Occipital lobe (tissue), 3 donors: ENCODE measurements at places on chromosomes 5 and 9.
A peak's percentile ranks its signal among the peaks of the same experiment; 100 is the strongest.

- no peak for DNase-seq
Measured at GRCh38 chr9:127835991-127836516, 18.4 kb downstream of the ENG start.

- DNase-seq: no peak
Measured at GRCh38 chr5:98913911-98914310, 14.9 kb downstream of the CHD1 start.

DNA sequence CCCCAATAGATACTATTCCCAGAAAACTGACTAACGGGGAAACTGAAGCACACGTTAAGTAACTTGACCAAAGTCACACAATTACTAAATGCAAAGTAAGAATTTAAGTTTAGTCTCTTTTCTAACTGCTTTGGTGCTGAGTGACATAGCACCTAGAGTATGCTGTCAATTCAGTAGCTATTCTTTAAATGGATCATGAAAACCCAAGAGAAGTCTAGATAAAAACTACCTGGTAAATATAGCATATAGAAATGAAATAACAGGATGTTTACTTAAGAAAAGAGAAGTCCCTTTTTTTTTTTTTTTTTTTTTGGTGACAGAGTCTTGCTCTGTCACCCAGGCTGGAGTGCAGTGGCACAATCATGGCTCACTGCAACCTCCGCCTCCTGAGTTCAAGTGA lies 129.2 kb downstream of the PDE4D start:
- no peak for DNase-seq

GRCh38 chr5:124365361-124365801 lies 381.1 kb downstream of the ZNF608 start:
- no peak for DNase-seq

DNA sequence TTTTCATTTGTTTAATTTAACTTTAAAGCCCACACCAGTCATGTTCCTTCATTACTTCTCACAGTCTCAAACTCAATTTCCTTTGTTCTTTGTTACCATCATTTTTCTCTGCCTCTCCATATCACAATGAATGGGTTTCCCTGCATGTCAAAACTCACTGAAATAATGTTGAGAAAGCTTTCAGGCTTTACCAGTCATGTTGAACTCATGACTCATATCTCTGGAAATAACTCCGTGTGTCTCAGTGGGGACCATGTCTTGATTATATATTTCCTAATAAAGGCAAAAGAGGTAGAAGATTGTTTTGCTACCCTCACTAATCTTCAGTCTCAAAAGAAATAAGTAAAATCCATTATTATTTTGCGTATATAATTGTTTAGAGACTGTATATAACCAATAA lies 231.2 kb downstream of the CHSY3 start:
- no peak for DNase-seq

- no peak for DNase-seq
Measured at GRCh38 chr5:168353216-168353957, 61.9 kb downstream of the WWC1 start.

DNA sequence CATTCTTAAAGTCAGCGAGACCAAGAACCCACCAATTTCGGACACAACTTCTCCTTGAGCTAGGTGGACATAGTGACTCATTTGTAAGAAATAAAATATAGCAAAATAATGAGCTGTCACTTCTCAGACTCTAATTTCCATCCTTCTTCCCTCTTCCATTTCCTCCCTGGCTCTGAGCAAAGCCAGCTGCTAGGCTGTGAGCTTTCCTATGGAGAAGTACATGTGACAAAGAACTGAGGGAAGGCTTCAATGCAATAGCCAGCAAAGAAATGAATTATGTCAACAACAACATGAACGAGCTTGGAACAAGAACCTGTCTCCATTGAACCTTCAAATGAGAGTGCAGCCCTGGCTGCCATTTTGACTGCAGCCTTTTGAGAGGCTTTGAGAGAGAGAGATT lies 25.9 kb upstream of the SELENOP start:
- DNase-seq: no peak

DNA sequence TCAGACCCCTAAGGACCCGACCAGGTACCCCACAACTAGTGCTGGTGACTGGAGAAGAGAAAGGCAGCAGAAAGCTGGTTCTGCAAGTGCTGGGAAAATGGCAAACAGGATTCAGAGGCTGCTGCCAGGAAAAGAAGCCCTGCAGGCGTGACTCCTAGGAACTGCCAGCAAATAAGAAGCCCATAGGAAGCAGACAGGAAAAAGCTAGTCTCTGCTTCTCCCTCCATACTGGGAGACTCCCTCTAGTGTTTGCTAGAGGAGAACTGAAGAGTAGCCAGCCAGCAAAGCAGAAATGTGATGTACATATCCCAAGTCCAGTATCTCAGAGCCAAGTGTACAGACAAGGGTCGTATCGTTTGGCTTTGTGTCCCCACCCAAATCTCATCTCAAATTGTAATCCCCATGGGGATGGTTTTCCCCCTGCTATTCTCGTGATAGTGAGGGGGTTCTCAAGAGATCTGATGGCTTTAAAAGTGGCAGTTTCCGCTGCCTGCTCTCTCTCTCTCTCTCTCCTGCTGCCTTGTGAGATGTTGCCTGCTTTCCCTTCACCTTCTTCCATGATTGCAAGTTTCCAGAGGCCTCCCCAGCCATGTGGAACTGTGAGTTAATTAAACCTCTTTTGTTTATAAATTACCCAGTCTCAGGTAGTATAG lies 38.1 kb upstream of the TUSC1 start:
- DNase-seq: no peak

- DNase-seq: peak; percentile 42
Measured at GRCh38 chr9:36163049-36163785, 6.0 kb upstream of the CCIN start.

- no peak for DNase-seq
Measured at GRCh38 chr5:67141644-67142043, 55.0 kb downstream of the CD180 start.

GRCh38 chr9:136152931-136153330 lies 34.3 kb upstream of the TMEM250 start:
- no peak for DNase-seq

- no peak for DNase-seq
Measured at GRCh38 chr9:124260769-124261603, 3.2 kb downstream of the NEK6 start.

DNA sequence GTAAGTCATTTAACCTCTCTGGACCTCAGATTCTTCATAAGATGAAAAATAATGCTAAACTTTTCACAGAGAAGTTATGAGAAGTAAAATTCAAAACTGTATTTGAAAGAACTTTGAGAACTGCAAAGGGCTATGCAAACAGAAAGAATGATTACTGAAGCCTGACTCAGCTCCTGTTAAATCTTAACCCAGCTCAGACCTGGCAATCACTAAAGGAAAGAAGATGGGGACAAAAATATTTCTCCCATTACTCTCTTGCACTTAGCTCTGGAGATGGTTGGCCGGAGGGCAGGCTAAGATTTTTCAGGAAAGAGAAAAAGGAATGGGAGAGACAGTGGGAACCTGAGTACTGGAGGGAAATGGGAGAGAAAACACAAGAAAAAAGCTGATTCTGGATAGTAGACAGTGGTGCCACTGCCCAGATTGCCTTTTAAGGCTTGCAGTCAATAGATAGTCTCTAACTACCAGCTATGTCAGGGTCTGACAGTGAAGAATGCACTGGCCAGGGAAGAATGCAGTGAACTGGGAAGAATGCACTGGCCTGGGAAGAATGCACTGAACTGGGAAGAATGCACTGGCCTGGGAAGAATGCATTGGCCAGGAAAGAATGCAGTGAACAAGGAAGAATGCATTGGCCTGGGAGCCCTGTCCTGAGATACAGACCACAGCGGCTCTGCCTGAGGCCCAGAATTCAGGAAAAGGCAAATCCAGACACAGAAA lies 25.2 kb upstream of the CEMIP2 start:
- no peak for DNase-seq
